ENCODE measurements at places on chromosomes 3 and 15.

- DNase-seq, result no peak
These were observed 501.3 kb downstream of the NTRK3 start for GRCh38 chr15:87755226-87755625.

DNA sequence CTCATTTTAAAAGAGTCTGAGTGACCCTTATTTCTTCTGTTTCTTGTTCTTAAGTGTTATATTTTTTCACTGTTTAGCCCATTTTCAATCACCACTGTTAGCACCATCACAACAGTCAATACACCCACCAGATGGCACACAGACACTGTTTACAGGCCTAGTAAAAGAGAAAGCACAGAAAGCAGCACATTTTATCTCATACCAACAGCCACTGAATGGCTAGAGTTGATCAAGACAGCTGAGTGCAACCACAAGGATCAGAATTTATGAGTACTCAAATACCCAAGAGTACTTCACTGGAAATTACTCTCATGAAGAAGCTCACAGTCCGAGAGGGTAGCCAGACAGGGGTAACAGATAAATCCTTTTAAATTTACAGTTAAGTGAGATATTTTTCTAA is 127.0 kb downstream of the TFDP2 start:
- DNase-seq, result no peak

DNA sequence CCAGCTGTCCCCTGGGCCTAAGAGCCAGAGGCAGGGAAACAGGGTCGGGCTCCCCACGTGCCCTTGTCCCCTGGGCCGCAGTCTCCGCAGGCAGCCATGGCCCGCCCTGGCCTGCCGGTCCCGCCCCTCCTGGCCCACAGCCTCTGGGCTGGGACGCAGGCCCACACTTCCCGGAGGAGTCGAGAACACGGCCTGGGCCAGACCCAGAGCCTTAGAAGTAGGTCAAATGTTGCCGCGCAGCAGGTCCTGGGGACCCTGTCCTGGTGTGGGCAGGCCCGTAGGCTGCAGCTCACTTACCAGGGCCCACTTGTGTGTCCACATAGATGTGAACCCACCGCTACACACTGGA is 4.3 kb upstream of the MYL3 start:
- peak; percentile 37 for DNase-seq

GRCh38 chr3:12906141-12906915 is 65.0 kb upstream of the RPL32 start:
- no peak for DNase-seq

DNA sequence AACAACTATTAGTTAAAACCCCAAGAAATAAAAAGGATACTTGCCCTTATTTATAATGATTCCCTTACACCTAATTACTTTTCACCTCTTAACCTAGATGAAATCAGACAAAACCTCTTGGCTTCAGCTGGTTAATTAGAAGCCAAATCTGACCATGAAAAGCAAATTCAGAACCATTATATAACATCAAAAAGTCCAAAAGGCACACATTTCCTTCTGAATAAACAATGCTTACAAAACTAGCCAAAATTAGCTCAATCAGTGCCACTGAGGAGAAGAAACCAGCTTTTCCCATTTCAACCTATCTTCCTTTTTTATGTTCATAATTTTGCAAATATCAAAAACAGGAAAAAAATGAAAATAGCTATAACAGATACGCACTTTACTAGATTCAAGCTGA is 3.2 kb downstream of the EHHADH start:
- no peak for DNase-seq

DNA sequence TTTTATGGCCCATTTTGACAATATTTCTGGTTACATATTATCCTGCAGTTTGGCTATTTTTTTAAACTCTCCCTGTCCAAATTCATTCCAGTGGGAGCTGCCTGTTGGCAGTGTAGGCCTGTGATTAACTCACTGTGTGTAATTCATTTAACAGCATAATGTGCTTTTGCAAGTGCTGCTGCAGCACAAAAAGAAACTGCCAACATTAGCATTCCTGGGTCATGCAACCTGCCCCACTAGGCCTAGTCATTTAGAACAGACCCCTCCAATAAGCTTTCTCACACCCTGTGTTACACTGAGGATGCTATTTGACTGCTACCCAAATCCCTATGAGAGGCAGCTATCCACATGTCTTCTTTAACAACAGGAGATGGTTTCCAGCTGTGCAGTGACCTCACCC is 251.2 kb upstream of the UBE2E2 start:
- DNase-seq, result no peak

- DNase-seq, result no peak
These were observed 13.6 kb downstream of the ZBED2 start for GRCh38 chr3:111581403-111582119.

DNA sequence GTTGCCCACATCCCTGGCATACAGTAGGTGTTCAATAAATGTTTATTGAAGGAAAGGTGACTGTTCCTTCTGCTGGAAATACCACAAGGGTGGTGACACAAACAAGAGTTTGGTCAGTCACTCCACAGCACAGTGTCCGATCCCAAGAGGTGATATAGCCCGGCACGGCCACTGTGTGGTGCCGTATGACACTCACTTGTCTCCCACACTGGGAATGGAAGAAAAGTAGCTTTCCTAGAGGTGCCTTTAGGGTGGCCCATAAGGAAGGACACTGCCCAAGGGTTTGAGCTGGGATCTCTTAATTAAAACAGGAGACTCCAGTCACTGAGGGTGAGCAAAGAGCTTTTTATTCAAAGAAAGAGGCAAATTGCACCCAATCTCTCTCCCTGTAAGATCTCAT is 40.5 kb downstream of the TGM4 start:
- DNase-seq, result no peak

DNA sequence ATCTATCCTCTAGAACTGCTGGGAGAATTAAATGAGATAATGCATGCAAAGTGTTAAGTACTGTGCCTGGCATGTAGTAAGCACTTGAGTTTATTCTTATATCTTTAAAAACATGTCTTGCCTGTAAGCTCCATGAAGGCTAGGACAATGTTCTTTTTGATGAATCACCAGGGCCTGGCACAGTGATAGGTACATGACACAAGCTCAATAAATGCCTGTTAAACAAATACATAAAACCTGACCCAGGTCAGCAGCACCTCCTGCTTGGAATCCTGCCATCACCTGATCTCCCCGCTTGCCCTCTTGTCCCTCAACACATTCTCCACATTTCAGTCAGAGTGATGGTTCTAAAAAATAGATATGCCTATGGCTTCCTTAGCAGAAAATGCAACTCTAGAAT is 186.8 kb downstream of the CHST2 start:
- no peak for DNase-seq
